Stimulated activated CD4-positive, alpha-beta T cell treated with anti-CD3 and anti-CD28 coated beads, Interleukin-1b, Interleukin-23, amount 100 ng/mL, for 48 hours (primary cell): ENCODE measurements at places on chromosomes 5 and 9.
A peak's percentile ranks its signal among the peaks of the same experiment; 100 is the strongest.

DNA sequence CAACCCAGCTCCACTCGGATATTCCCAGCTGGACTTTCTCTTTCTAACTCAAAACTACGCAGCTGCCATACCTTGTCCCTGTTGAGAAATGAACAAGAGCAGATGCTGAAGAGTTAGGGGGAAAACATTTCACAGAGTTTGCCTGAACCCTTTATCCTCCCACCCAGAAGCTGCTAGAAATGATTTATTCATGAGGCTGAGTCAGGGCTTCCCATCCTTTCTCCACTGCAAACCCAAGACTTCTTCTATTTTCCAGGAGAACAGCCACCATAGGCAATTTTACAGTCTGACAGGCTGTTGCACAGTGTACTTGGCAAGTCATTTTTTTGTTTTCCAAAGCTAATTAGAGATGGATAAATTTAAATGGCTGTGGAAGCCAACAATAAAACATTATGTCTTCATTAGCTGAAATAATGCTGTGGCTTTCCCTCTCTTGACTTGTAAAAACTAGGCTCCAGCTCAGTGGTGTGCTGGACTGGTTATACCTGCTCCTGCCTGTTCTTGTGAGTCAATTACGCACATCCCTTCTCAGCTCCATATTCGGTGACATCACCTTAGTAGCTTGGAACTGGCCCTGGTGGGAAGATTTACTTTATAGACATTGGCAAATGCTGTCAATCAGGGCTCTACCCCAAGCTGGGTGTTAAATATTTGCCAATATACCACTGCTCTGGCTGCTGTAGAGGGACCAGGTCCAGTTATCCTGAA, 71.9 kb downstream of the KIF4B start:
- DNase-seq, result no peak

DNA sequence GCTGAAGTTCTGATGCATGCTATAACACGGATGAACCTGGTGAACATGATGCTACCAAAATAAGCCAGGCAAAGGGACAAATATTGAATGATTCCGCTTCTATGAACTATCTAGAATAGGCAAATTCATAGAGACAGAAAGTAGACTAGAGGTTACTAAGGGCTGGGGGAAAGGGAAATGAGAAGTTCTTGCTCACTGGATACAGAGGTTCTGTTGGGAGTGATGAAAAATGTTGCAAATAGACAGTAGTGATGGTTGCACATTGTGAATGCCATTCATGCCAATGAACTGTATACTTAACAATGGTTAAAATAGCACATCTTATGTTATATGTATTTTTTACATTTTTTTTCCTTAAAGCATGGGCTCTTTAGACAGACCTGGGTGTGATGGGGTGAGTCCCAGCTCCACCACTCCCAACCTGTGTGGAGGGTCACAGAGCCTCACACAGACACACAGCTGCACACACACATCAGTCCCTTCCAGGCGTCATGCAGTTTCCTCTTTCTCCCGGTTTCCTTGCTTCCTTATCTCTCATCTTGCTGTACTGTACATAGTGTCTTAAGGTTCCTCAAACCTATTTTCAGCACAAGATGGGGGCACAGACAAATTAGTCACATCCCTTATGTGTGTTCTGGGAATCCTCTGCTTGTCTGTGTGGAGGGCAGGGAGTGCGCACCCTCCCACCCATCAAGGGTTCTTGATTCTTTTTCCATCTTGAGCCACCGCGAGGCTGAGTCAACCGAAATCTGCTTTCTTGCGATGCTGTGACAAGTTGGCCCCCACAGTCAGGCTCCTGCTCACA, 192.9 kb downstream of the CRB2 start:
- DNase-seq, result peak; percentile 76

DNA sequence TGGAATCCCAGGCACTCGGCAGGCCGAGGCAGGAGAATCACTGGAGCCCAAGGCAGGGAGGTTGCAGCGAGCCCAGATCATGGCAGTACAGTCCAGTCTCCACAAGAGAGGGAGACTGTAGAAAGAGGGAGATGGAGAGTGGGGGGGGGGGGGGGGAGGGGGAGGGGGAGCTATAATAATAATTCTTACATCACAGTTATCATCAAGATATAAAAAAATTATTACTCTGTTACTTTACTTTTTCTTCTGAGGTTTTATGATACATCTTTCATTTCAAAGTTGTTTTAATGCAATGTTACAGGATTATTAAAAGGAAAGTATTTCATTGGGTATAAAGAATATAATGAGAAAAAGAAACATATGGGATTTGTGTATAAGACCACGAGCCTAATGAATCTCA, 17.8 kb upstream of the RAB3C start:
- DNase-seq, result no peak

DNA sequence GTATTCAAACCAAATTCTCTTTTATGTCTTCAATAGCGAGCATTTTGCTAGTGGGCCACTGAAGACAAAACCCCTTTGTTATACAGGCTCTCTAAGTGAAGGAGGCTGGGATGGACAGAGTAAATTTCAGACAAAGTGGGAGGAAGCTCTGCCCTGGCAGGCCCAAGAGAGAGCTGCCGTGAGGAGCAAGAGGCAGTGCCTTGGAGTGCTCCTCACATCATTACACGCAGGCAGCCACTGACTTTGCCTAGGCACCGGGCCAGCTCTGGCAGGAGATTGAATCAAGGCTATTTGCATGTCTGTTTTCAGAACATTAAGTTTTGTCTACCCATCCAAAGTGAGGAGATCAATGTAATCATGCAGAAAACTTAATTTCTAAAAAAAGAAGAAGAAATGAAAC, 167.7 kb downstream of the CCDC192 start:
- no peak for DNase-seq

GRCh38 chr5:146529984-146530383, 14.0 kb upstream of the GPR151 start:
- DNase-seq, result no peak

GRCh38 chr5:92886751-92887150, 694.3 kb downstream of the NR2F1-AS1 start:
- DNase-seq, result no peak

- no peak for DNase-seq
These were observed 17.2 kb downstream of the FGF10 start for GRCh38 chr5:44372028-44372427.

DNA sequence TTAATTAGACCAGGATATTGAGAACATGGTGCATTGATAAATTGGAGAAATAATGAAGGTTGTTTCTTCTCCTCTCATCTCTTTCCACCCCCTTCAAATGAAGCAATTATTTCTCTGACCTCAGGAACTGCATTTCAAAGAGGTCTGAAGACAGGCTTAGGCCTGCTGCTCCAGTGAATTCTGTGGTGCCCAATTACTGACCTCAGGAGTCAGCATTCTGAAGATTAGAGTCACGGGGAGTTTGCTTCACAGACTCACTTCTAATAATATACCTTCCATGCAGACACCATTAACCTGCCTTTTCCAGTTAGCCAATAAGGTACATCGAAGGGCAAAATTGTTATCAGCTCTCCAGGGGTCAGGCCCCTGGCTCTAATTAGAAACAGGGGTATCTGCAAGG, 270.9 kb downstream of the GAS1 start:
- DNase-seq, result no peak

DNA sequence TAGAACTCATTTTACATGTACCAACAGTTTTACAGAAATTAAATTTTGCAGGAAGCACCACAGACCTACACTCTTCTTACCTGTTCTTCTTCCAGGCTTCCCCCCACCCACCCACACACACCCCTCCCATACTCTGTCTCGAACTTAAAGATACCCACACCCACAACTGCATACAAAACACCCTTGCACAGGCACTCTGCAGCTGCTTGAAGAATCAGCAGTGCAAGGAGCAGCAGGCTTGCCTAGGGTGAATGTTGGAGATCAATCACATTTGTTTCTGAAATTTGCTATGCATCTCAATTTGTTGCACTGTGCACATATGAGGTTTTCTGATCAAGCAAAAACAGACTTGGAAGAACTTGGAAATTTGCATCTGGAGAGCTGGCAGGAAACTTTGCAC, 77.5 kb upstream of the TGFBR1 start:
- DNase-seq, result no peak

DNA sequence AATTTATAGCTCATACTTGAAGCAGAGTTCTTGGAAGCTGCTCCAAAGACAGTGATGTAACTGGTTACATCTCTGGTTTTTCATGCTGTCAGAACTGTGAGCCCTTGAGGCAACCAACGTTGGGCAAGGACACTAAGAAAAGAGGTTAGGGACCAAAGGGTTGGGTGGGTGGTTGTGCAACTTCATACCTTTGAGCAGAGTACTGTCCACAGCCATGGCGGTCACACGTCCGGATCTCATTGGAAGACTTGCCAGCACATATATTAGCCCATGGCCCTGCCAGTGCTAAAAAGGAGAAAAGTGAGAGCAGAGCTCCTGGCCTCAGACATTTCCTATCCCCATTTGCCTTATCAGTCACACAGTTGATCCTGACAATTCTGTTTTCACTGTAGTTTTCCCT, 2.1 kb downstream of the LECT2 start:
- DNase-seq, result no peak

GRCh38 chr5:93454896-93455295, 126.1 kb downstream of the NR2F1-AS1 start:
- no peak for DNase-seq

GRCh38 chr5:28737682-28738081, 1699.3 kb upstream of the CDH9 start:
- no peak for DNase-seq

- DNase-seq, result no peak
These were observed 177.4 kb downstream of the NTRK2 start for GRCh38 chr9:84846906-84847305.

- no peak for DNase-seq
These were observed 359.4 kb downstream of the HINT1 start for GRCh38 chr5:130805648-130806047.

DNA sequence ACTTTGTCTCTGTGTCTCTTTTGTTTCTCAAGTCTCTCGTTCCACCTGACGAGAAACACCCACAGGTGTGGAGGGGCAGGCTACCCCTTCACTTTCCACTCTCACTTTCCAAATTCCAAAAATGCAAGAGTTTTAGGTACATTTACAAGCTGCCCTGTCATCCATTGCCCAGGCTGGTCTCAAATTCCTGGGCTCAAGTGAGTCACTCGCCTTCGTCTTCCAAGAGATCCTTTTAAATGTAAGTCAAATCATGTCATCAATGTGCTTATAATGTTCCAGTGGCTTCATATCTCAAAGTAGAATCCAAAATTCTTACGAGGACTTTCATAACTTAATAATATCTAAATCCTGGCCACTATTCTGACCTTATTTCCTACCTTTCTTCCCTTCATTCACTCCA, 20.4 kb upstream of the UGCG start:
- DNase-seq, result no peak

DNA sequence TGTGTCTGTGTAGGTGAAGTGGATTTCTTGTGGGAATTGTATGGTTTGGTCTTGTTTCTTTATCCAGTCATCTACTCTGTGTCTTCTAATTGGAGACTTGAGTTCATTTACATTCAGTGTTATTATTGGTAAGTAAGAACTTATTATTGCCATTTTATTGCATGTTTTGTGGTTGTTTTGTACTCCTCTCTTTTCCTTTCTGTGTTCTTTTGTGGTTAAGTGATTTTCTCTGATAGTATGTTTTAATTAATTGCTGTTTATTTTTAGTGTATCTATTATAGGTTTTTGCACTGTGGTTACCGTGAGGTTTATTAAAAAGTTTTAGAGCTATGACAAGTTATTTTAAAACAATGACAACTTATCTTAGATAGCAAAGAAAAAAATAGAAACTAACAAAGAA, 8.1 kb downstream of the POLK start:
- no peak for DNase-seq

- no peak for DNase-seq
These were observed 84.5 kb downstream of the PRLR start for GRCh38 chr5:35145691-35146317.
